Activated T-cell treated with anti-CD3 and anti-CD28 coated beads, Interleukin-2, amount 50 U/mL, for 4 hours (primary cell): ENCODE measurements at places on chromosomes 7 and 10.

GRCh38 chr7:68828575-68828974 is 769.7 kb upstream of the AUTS2 start:
- DNase-seq: no peak

DNA sequence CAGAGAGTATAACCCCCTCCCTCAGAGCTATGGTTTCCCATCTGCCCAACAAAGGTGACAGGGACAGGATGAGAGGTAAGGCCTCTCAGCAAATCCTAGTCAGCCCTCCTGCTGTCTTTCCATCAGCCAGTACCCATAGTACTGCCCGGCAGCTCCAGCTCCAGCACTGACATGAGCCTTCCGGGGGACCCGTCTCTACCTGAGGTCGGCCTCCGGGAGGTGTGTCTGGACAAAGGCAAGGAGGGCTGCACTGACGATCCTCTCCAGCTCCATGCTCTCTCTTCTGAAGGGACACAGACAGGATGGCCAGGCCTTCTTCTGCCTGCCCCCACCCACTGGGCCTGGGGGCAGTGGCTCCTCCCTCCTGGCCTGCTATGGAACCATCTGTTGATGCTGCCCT is 4.3 kb downstream of the FBXL15 start:
- DNase-seq: no peak

- no peak for DNase-seq
These were observed 34.1 kb upstream of the NKX6-2 start for GRCh38 chr10:132820056-132820455.

GRCh38 chr7:151754142-151754590 is 122.7 kb downstream of the PRKAG2 start:
- no peak for DNase-seq

GRCh38 chr7:90298145-90299038 is 22.7 kb downstream of the FAM237B start:
- DNase-seq: no peak

DNA sequence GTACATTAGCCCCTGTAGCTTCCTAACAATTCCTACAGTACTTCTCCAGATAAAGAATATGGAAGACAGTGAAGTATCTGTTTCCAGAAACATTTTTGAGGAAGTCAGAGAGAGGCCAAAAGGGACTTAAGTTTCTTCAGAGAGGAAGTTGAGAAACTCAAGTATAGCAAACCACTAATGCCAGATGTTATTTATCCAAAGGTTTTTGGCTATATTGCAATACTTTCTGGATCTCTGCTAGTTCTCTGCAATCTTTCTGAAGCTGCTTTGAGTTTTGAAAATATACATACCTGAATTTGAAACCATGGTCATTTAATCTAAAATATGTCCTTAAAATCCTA is 64.7 kb downstream of the BICC1 start:
- DNase-seq: no peak

GRCh38 chr7:84294847-84295455 is 100.4 kb upstream of the SEMA3A start:
- no peak for DNase-seq

- no peak for DNase-seq
These were observed 130.3 kb downstream of the NRF1 start for GRCh38 chr7:129741743-129742213.

- no peak for DNase-seq
These were observed 102.1 kb downstream of the PDGFA start for GRCh38 chr7:417625-417889.

DNA sequence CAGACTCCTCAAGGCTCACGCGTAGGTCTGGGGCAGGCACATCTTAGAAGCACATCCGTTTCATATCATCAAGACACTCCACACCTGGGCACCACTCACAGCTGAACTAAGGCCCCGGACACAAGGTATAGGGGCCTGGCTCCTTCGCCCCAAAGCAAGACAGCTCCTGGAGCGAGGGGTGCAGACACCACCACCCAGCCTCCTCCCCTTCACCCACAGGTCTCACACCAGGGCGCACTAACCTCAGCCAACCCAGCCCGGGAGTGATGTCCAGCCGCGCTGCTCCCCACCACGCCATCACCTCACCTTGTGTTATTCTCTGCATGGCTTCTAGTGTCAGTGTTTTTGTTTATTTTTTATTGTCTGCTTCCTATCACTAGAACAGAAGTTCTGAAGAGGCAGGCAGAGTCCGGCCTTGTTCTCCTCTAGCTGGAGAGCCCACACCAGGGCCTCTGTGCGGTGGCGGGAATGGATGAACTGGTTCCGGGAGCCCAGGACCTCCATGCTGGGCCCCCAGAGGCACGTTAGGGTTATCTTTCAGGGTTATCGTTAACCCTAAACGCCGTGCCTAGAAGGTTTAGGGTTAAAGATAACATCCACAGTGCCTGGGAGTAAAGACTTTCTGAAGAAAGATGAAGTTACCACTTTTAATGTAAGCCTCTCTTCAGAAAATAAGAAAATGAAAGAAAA is 21.8 kb downstream of the BRI3 start:
- DNase-seq: no peak

- peak; percentile 81 for DNase-seq
These were observed 1.2 kb downstream of the CALY start for GRCh38 chr10:133335246-133336117.

GRCh38 chr10:14235566-14236195 is 95.0 kb downstream of the FRMD4A start:
- no peak for DNase-seq

GRCh38 chr10:19063986-19064385 is 15.4 kb downstream of the MALRD1 start:
- no peak for DNase-seq

DNA sequence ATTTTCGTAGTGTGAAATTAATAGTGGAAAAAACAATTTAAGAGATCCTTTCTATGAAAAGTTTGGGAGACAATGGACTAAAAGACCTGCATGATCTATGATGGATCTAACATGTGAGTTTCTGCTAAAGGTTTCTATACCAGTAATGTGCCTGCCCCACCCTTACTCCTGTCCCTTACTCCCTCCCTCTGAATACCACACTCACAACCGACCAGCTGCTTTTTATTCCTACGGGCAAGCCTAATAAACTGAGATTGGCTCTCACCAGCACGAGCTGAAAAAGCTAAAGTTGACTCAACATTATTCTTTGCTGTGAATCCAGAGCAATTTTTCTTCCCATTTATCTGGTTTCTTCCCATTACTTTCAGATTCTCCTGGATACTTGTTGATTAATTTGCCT is 17.8 kb upstream of the REEP3 start:
- DNase-seq: no peak

DNA sequence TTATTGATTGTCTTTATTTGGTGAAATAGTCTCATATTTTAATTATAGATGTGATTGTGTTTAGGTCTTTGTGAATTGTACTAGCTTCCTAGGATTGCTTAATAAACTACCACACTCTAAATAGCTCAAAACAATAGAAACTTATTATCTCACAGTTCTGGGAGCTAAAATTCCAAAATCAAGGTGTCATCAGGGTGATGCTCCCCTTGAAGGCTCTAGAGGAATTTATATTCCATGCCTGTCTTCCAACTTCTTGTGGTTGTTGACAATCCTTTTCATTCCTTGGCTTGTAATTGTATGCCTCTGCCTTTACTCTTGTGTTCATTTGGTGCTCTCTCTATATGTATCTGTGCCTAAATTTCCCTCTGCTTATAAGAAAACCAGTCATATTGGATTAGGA is 155.3 kb upstream of the AKR1E2 start:
- no peak for DNase-seq

- DNase-seq: no peak
These were observed 112.1 kb upstream of the SDK1 start for GRCh38 chr7:3188946-3189345.

GRCh38 chr7:124338861-124339260 is 306.0 kb upstream of the TMEM229A start:
- DNase-seq: no peak

DNA sequence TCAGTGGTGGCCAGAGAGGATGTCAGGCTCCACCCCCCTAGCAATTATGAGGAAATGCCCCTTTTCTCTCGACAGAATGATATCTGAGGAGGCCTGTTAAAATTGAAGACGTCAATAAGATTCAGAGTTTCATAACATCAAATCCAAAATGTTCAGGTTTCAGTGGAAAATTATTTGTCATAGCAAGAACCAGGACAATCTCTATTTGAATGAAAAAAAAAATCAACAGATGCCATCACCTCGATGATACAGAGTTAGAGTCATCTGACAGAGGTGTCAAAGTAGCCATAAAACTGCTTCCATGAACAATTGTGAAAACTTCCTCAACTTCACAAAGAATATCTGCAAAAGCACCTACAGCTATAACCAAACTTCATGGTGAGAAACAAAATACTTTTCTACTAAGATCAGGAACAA is 7.7 kb downstream of the TMEM273 start:
- DNase-seq: no peak

DNA sequence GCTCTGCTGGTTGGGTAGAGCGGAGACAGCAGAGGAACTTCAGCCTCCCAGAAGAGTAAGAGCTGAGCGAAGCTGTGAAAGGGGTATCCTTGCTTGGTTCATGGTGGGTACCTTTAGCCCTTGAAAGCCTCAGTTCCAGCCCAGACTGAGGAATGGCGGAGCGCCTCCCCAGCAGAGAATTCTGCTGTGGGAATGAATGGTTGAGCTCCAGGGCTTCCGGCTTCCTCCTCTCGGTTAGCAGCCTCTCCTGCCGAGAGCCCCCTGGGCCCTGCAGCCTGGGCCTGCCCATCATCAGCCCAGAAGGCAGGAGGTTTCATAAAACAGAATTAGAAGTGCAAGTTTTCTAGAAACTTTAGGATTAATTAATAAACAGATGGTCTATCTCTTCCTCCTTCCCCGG is 79.9 kb upstream of the ANLN start:
- DNase-seq: no peak

DNA sequence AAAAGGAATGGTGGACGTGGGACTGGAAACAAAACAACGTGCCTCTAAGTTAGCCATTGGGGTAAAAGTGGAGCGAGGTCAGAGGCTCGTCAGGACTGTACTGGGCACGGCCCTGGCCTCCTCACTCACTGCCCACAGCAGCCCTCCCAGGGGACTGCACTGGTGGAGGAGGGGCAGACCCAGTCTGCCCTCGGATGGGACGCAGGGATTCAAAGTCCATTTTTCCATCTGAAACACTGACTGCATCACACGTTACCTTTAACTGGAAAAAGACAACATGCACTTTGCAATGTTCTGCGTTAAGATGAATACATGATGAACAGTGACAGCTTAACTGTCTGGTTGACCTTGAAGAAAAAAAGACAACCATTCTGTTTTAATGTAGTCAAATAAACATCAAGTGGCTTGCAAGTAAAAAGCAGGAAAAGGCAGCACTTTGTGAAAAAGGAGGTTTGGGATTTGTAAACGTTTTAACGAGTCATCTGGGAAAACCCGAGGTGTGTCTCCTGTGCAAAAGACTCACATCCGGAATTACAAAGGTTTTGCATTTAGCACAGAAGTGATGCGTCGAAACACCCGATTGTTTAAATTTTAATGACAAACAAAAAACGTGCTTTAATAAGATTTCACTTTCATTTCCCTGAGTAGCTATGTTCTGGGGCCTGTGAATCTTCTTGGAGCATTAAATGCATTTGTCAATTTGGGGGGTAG is 18.8 kb downstream of the KLF6 start:
- no peak for DNase-seq

GRCh38 chr10:105586451-105587098 is 945.5 kb downstream of the SORCS3 start:
- no peak for DNase-seq

- no peak for DNase-seq
These were observed 25.1 kb upstream of the PROSER2 start for GRCh38 chr10:11797847-11798633.

DNA sequence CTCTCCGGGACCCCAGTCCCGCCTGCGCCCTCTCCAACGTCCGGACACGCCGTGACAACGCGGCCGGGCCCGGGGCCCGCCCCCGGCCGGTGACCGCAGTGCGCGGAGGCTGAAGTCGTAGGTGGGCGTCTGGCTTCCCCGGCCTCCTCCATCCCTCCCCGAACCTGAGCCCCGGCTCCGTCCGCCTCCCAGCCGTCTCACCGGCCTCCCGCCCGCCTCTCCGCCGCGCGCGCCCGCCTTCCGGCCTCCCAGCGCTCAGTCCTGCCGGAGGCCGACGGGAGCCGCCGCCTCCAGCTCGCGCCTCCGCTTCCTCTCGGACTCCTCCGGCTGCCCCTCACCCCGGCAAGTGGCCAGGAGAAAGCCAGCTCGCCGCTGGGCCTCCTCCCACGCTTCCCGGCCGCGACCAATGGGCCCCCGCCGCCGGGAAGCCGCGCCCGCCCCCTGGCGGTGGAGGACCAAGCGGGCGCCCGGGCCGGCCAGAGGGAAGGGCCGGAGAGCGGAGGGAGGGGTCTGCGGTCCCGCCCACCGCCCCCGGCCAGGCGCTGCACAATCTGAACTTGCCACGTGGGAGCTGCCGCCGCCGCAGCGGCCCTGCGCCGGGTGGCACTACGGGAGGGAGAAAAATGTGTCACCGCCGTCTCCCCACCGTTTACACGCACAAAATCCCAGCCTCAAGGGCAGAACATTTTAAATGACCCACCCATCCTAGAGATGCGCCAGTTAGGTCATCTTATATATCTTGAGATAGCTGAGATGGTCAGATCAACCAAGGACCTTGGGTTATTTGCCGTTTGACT is at the start of gene FAM3C:
Gene FAM3C, minus strand, starts transcription at position 348 of the 797 bp plus-strand sequence. CDS start 13,339 bp downstream, outside the sequence.
- peak; percentile 79 for DNase-seq

DNA sequence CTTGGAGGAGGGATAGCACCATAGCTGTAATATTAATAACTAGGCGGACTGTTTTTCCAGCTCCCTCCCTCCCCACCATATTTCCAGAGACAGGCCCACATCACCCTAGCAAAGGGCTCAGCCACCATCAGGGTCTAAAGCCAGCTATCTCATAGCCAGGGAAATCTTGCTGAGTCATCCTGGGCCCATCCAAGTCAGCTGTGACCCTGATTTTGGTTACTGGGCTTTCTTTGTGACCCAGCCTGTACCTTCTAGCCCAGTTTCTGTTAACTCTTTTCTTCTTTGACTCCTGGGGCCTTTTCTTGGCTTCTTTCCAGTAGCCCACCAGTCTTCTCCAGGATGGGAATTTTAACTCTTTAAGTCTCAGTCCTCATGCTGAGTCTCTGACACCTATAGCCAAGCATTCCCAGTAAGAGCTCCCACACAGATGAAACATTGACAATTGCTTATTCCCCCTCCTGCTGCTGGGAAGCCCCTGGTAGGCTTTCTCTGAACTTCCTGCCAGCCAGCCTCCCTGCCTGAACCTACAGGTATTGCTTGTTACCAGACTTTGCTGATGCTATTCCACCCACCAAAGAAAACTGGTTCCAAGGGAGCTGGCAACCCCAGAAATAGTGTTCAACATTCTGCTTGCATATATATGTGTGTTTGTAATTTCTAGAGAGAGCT is 34.8 kb upstream of the ADO start:
- DNase-seq: no peak

DNA sequence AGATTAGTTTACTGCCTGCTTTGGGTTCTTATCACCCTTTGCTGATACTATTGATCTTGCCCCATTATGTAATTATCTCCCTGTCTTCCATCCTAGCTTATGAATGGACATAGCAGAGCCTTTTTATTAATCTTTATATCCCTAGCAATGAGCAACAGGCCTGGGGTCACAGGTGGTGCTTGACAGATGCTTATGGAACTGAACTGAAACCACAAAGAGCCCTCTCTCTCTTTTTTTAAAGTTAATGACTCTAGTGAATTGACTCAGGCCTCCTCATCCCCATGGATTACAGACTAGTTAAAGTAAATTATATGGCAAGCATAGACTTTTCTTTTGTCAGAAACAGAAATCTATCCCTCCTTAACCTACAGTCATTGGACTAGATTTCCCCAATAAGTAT is 265.2 kb downstream of the PHTF2 start:
- no peak for DNase-seq
